Activated CD4-positive, alpha-beta T cell treated with anti-CD3 and anti-CD28 coated beads for 1 hour (primary cell): ENCODE measurements at places on chromosomes 16 and 17.

DNA sequence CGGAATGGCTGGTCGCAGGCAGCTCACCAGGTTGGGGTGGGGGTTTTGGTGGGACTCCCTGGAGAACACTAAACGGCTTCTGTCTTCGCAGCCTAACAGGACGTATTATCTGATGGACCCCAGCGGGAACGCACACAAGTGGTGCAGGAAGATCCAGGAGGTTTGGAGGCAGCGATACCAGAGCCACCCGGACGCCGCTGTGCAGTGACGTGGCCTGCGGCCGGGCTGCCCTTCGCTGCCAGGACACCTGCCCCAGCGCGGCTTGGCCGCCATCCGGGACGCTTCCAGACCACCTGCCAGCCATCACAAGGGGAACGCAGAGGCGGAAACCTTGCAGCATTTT, 59.7 kb downstream of the PDPK1 start:
- no peak for DNase-seq

DNA sequence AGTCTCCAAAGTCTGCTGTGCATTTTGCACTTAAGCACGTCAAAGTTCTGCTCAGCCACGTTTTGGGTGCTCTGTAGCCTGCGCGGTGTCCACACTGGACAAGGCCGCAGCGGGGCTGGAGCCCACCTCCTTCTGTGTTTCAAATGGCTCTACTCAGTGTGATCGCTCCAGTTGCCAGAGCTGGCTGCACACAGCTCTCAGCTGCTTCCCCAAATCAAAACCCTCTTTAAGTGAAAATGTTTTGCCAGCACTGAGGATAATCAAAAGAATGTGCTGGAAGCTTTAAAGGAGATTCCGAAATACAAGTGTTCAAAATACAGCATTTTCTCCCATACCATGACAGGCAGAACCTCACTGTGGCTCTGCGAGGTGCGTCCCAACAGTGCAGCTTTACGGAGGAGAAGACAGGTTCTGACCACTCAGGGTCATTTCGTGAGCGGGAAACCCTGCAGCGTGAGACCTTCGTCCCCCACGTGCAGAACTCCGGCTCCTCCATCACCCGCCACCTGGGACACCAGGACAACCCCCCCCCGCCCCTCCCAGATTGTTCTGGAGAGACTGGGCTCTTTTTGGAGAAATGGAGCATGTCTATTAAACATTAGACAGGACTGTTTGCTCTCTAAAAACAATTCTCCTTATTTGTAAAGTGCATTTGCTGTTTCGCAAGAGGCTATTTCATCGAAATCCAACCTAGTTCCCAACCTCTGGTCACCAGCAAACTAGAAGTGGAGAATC, 16.6 kb downstream of the TBC1D16 start:
- no peak for DNase-seq

- DNase-seq = no peak
Measured at GRCh38 chr16:24499193-24499814, 40.1 kb upstream of the RBBP6 start.

- DNase-seq = no peak
Measured at GRCh38 chr17:46800573-46800972, 17.9 kb downstream of the WNT3 start.

DNA sequence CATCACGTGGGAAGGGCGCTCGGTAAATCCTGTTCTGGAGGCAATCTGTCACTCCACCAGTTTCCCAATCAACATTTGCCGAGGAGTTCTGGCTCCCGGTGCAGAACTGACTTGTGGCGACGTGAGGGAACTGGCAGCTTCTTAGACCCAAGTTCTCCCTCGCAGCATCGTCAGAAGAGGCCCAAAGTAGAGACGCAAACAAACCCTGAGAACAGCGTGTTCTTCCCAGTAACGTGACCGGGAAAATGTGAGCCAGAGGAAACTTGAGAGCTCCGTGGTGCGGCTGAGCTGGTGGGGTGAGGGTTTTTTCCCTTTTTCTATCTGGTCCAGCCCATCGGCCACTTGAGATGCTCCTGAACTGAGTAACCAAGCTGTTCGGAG, 158.9 kb upstream of the CACNG5 start:
- no peak for DNase-seq

DNA sequence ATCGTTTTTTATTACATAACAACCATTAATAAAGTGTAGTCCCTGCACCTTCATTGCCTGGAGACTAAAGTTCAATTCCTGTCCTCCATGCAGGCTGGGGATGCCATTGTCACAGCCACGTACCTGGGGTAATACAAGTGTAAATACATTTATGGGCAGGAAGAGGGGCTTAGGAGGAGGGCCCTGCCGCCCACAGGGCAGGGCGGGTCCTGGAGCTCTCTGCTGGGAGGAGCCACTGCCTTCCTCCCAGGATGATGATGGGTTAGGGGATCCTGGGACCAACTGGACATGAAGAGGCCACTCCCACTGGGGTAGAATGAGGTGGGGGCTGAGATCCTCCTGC, 44.1 kb upstream of the SLC38A10 start:
- DNase-seq = no peak
